Activated T-helper 1 cell treated with anti-CD3 and anti-CD28 coated beads, Interleukin-12 subunit alpha, Interleukin-12 subunit beta, Interleukin-2, Interleukin-4 antibody, amounts not matched to agents 30 ng/mL and 10 ng/mL and 1 ng/mL, durations not matched to agents 14 hours and 24 hours and 36 hours (primary cell): ENCODE measurements at places on chromosomes 11 and 22.

DNA sequence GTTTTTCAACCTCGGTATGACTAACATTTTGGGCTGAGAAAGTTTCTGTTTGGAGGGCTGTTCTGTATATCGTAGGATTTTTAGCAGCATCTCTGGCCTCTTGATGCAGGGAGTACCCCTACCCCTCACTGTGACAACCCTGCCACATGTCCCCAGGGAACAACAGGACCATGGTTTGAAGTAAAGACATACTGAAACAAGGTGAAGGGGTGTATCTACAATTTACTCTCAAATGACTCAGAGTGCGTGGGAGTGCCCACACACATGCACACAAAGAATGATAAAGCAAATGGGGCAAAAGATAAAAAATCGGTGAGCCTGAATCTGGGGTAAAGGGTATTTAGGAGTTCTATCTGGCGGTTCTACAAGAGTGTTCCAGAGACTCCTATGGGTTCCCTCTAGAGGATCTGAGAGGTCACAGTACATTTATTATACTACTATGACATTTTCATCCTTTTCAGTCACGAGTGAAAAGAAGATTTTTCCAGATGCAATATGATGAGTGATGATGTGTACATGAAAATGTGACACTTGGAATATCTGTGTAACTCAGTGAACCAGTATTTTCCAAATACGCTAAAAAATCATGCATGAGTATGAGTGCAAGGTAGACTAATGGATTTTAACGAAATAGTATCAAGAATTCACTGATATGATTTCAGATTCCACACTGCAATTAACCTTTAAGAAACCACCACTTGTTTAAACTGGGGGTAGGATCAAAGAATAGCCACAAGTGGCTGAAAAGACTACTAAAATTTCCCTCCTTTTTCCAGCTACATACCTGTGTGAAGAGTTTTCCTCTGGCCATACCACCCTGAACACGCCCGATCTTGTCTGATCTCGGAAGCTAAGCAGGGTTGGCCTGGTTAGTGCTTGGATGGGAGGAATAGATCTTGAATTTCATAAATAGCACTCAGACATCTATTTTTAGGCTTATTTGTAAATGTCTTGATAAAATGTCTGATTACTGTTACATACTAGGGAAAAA is 56.3 kb upstream of the YPEL1 start:
- peak; percentile 12 for DNase-seq
- H3K27me3 ChIP-seq = no peaks in the 10 kb centered on the region
- peaks cover 12% of the 10 kb centered on the region for H3K4me1 ChIP-seq
- peaks cover 26% of the 10 kb centered on the region for H3K36me3 ChIP-seq
- no peak overlapping the region for H3K4me3 ChIP-seq
- peak overlapping the region; percentile 72 for H3K27ac ChIP-seq

- no peak overlapping the region for H3K4me3 ChIP-seq
- H3K27ac ChIP-seq = no peak overlapping the region
- peaks cover 2% of the 10 kb centered on the region for H3K27me3 ChIP-seq
- no peak for DNase-seq
- H3K36me3 ChIP-seq = no peaks in the 10 kb centered on the region
- H3K4me1 ChIP-seq = no peaks in the 10 kb centered on the region
These were observed 325.1 kb upstream of the MPPED2 start for GRCh38 chr11:30911247-30911646.

DNA sequence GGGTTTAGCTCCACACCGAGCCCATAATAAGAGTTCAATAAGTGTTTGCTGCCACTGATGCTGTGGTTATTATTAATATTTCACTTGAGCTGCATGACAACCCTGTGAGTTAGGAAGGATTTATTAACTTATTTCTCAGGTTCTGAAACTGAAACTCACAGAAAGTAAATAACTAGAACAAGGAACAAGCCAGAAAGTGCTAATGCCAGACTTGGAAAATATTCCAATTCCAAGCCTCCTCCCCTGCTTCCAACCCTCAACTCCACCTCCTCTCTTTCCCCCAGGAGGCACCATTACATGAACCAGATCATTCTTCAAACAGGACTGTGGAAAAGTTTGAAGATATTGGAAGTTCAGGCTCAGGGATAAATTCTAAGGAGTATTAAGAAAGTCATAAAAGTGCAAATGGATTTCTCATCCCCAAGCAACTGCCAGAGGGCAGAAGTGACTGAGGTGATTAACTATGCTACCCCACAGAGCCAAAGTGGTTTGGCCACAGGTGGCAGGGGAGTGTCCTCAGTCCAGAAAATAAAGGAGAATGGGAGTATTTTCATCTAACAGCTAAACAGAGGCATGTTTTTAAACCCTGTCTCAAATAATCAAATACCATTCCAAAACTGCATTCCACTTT is 3.2 kb upstream of the FJX1 start:
- peaks cover 15% of the 10 kb centered on the region for H3K4me1 ChIP-seq
- H3K27ac ChIP-seq = no peak overlapping the region
- DNase-seq = no peak
- peaks cover 35% of the 10 kb centered on the region for H3K27me3 ChIP-seq

DNA sequence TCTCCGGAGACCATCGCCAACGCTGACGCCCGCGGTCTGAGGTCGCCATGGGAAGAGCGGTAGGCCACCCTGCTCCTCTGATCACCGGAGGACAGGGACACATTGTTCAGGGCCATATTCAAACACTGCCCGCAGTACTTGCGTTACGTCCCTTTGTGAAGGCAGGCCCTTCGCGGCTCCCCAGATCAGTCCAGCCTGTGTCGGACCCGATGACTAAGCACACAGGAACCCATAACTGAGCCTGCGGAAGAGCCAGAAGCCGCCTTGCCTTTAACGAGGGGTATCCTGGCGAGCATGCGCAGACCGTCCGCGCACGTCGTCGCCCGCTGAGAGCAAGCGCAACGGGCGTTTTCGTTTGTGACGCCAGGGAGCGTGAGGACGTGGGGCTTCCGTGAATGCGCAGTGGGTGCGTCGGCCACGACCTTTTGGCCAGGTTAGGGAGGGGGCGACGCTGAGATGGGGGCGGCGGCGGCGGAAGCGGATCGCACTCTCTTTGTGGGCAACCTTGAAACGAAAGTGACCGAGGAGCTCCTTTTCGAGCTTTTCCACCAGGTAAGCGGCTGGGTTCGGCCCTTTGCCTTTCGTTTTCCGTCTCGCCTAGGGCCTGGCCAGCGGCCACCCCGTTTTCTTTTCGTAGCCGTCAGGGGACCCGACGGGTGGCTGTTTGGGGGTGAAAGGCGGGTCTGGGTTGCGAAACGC is at the start of the genes C11orf71 and RBM7:
C11orf71 (minus strand) TSS at position 296 of the 699 bp plus-strand sequence; CDS start at position 116, 180 bp downstream.
RBM7 (plus strand) TSS at position 451 of the 699 bp plus-strand sequence; CDS start at position 457, 6 bp downstream.
- DNase-seq = peak; percentile 97
- no peaks in the 10 kb centered on the region for H3K27me3 ChIP-seq
- H3K4me1 ChIP-seq = peaks cover 51% of the 10 kb centered on the region

DNA sequence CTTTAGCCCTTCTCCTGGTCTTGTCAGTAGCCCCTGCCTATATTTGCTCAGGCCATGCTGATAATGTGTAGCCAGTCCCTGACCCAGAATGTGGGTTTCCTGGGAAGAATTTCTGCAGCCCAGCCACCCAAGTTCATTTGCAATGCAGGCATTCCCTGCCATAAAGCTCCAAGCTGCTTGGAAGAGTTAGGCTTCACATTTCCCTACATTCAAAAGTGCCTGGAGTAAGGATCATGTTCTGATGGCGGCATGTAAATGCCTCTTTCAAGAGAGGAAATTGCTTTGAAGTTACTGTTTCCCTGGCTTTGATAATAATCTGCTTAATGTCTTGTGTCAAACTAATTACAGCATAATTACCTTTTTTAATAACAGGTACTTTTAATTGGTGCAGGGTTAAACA is 266.1 kb downstream of the MIAT start:
- H3K27me3 ChIP-seq = no peaks in the 10 kb centered on the region
- no peaks in the 10 kb centered on the region for H3K36me3 ChIP-seq

GRCh38 chr11:12846786-12847615 is 162.1 kb upstream of the RASSF10 start:
- no peak overlapping the region for H3K27ac ChIP-seq
- no peaks in the 10 kb centered on the region for H3K36me3 ChIP-seq
- peaks cover 4% of the 10 kb centered on the region for H3K4me1 ChIP-seq
- H3K4me3 ChIP-seq = no peak overlapping the region
- H3K27me3 ChIP-seq = peaks cover 14% of the 10 kb centered on the region

GRCh38 chr11:128664317-128664716 is 29.6 kb upstream of the FLI1 start:
- H3K36me3 ChIP-seq = peaks cover 2% of the 10 kb centered on the region
- no peak for DNase-seq
- H3K4me3 ChIP-seq = no peak overlapping the region
- peaks cover 7% of the 10 kb centered on the region for H3K4me1 ChIP-seq

- H3K27me3 ChIP-seq = no peaks in the 10 kb centered on the region
- no peak overlapping the region for H3K4me3 ChIP-seq
- H3K36me3 ChIP-seq = no peaks in the 10 kb centered on the region
- H3K27ac ChIP-seq = no peak overlapping the region
These were observed 35.5 kb upstream of the OLFML1 start for GRCh38 chr11:7449841-7450214.

- no peaks in the 10 kb centered on the region for H3K36me3 ChIP-seq
- no peak overlapping the region for H3K27ac ChIP-seq
- peaks cover 2% of the 10 kb centered on the region for H3K27me3 ChIP-seq
- H3K4me3 ChIP-seq = no peak overlapping the region
These were observed 8.6 kb downstream of the KCNQ1 start for GRCh38 chr11:2453436-2453835.

DNA sequence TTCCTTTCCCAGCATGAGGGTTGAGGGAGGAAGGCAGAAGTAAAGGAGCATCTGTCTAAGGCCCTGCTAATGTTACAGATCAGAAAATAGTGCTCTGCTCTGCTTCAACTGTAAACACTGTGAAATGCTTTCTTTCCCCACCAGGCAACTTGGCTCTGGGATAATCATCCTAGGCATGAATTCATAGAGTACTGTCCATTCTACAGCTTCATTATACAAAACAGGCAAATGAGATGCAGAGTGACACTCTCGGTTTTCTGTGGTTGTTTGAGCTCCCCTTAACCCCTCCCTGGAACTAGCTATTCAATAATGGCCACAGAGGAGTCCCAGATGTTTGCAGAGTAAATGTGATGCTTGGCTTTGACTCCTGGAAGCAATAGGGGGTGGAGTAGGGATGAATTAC is 184.3 kb upstream of the CTSC start:
- no peak overlapping the region for H3K27ac ChIP-seq
- H3K4me1 ChIP-seq = no peaks in the 10 kb centered on the region
- peaks cover 2% of the 10 kb centered on the region for H3K27me3 ChIP-seq
- no peak overlapping the region for H3K4me3 ChIP-seq

GRCh38 chr22:24473284-24473683 is 21.8 kb upstream of the UPB1 start:
- H3K27ac ChIP-seq = no peak overlapping the region
- peaks cover 2% of the 10 kb centered on the region for H3K27me3 ChIP-seq
- DNase-seq = no peak
- H3K36me3 ChIP-seq = no peaks in the 10 kb centered on the region
- H3K4me1 ChIP-seq = no peaks in the 10 kb centered on the region
